Suppressor macrophage treated with lipopolysaccharide for 1 hour (primary cell): ENCODE measurements at places on chromosomes 13 and 19.

- peak; percentile 60 for DNase-seq
Observed at GRCh38 chr13:114339857-114340534, 25.7 kb downstream of the CHAMP1 start.

- no peak for DNase-seq
Observed at GRCh38 chr13:113664751-113665596, 2.0 kb upstream of the GRK1 start.

DNA sequence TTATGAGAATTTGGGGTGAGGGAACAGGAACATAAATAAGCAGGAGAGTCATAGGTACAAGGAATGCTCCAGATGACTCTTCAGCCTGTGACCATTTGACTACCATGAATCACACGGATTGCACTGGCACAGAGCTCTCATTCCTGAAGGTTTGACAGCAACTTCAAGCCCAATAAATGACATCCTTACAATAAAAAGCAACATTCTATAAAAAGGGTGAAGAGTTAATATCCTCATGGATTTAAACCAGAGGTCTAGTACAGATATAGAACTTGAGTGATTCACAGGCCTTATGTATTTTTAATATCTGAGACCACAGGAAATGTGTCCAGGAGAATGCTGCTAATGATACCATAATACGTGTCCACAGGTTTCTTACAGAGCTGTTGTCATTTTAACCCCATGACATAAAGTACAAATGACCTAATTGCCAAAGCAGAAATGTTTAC is 158.1 kb downstream of the IRS2 start:
- DNase-seq: no peak

DNA sequence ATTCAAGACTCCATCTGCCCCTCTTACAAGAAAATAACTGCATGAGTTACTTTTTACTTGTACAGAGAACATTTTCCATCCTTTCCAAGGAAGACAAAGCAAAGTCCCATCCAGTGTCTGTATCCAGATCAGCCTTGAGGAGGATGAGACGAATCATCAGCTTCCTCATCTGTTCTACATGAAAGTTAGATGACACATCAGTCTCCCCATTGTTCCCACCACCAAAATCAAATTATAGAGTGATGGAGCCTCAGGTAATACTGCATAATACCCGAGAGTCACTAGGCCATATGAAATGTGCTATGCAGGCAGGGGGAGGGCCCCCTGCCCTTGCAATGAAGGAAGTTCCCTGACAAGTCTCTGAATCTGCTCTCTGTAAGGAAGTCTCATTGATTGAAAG is 1244.6 kb upstream of the SLC10A2 start:
- DNase-seq: no peak

DNA sequence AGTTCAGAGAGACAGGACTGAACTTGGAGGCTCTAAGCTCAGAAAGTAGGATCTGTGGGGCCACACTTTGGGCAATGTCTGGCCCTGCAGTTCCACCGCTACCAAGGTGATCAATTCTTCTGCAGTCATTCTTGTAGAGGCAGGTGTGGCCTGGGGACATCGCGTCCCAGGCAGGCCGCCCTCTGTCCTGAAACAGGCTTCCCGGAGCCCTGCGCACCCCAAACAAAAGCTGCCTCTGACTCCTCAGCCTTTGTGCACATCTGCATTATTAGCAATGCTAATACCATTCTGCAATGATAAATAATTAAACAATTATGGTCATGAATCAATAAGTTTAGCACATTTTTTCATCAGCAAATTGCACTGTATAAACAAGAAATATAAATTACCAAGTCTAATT is 160.2 kb downstream of the URI1 start:
- no peak for DNase-seq

DNA sequence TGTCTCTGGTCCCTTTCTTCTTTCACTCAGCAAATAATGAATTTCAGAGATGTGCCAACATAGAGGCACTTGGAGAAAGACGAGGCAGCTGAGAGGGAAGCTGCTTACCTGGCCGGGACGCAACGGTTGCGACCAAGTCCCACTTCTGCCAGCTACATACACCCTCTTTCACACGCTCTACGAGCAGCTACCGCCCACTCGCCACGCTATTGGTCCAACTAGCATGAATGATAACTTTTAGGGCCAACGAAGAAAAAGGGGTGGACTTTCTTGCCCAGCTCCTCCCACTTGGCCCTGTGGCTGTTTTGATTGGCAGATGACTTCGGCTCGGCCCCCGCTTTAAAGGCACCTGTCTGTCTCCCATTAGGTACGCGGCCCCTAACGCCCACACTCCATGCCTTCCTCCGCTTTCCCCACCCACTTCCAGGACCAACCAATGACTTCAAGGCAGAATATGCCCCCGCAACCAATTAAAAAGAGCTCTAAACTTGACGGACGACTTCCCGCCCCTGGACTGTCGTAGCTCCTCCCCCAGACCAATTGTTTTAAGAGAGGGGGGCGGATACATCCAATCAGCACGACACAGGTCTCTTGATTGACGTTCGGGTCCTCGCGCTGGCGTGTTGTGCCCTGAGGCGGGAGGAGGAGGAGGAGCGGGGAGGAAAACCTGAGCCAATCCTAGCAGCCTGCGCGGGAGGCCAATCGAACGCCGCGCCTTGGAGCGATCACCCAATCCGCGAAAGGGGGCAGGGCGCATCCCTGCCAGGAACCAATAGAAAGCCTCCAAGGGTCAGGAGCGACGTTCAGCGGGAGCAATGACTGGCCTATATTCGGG is 481 bp upstream of the CNOT3 start:
- DNase-seq: peak; percentile 100

DNA sequence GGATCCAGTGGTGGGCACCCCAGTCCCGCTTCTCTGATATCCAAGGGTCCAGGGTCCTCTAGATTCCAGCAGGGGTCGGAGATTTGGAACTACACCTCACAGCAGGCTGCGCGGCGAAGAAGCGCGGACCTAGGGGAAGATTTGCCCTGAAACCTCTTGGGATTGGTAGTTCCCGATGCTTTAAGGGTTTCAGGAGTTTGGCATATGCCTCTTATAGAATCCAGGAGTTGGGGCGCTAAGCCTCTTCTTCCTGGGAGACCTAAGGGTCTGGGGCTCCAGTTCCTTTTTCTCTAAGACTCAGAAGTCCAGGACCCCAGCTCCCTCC is 349 bp downstream of the BCL2L12 start:
- no peak for DNase-seq

DNA sequence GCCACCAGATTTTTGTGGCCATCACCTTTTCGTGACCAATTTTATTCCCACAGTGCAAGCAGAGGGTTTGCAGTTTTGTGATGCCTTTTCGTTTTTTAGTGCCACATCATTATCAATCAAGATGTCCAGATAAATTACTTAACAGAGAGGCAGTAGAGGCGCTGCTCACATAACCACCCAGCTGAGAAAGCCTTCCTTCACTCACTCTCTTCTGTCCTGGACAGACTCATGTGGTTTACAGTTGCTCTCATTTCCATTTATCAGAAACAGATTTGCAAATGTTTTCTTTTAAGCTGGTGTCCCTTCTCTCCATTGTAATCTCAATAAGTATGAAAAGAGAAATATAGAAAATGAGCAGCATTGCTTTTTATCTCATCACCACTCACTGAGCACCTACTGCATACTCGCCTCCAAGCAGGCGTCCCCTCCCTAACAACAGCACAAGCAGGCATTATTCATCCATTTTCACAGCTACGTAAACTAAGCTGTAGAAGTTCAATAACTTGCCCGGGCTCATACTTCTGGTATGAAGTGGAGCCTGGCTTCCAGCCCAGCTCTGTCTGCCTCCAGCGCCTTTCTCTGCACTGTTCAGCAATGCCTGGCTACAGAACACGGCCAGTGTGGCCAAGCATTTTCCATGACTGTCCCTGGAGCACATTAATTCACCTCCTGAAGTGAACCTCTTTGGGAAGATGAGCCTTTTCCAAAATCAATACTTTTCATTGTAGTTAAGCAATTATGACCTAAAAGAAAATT is 34.6 kb upstream of the KATNAL1 start:
- no peak for DNase-seq

DNA sequence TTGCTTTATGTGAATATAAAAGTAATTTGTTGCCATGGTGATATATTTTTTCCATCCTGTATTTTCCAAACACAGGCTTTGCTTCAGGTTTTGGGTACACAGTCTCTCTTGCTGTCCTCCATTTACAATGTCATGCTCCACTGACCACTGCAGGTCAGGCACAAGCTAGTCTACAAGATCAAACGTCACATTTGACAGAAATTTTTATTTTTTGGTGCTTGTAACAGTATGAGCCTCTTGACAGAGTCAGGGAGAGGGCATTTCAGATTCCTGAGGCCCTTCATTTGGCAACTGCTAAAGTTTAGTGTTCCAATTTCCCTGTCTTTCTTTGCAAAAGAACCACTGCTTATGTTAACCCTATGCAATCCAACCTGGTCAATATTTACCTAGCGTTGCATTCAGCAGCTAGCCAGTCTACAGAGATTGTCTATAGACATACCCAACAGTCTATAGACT is 175.0 kb downstream of the RFC3 start:
- no peak for DNase-seq

DNA sequence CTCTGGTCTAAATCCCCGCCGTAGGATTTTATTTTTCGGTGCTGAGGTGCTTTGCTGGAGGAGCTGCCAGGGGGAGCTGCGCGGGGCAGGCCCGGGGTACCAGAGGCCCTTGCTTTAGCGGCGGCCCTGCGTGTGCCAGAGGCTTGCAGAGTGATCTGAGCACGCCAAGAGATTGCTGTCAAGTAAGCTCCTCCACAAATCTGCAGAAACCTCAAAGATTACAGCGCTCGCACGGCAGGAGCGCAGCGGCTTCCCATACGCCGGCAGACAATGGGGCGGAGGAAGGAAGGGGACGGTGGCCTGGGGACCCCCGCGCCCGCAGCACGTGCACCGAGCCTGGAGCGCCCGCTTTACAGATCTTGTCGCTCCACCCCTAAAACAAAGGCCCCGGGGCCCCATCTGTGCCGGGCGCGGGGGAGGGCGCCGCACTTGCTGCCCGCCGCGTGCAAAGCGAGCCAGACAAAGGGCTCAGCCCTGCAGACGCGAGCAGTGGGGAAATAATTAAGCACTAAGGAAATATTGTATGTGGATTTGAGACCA is 9.1 kb upstream of the C19orf12 start:
- no peak for DNase-seq

- DNase-seq: no peak
Observed at GRCh38 chr13:50898338-50898737, 11.3 kb upstream of the RNASEH2B start.

DNA sequence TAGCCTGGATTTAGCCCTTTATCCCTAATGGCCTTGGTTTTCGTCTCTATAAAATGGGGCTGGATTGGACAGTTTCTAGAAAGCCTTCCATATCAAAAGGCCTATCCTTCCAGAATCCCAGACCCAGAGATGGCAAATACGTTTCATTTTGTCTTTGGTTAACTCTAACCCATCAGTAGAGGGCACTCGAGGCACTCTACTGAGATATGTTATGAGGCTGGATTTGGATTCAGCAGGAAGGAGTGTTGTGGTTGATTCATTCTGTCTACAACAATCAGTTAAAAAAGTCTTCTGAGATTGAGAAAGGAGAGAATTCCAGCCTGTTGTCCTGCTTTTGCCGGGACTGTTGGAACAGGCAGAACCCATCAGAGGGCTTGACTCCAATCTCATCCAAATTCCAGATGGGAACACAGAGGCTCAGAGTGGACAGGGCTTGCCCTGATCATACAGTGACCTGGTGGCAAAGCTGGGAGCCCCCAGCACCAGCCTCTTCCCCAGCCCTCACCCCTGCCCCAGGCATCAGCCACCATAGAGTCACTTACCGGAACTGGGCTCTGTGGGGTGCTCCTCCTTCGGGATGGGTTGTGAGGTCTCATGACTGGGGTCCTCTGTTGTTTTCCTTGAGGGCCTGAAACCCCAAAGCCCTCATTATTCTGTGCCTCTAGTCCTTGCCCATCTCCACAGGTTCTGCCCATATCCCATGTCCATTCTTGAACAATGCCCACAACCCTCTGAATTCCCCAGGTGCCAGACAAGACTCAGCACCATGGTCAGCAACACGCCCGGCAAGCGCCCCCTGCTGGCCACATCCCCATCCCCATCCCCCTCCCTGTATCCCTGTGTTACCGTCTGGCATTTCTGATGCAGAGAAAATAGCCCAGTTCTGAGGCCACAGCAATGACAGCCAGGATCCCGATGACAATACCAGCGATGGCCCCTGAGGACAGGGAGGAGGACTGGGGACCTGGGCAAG is 12.3 kb upstream of the ZNF180 start:
- peak; percentile 27 for DNase-seq

GRCh38 chr19:20080656-20081055 is 2.9 kb downstream of the ZNF90 start:
- no peak for DNase-seq

GRCh38 chr13:46041419-46041839 is 11.1 kb downstream of the ZC3H13 start:
- DNase-seq: no peak

- peak; percentile 39 for DNase-seq
Observed at GRCh38 chr19:3573162-3573857, 566 bp downstream of the HMG20B start.

DNA sequence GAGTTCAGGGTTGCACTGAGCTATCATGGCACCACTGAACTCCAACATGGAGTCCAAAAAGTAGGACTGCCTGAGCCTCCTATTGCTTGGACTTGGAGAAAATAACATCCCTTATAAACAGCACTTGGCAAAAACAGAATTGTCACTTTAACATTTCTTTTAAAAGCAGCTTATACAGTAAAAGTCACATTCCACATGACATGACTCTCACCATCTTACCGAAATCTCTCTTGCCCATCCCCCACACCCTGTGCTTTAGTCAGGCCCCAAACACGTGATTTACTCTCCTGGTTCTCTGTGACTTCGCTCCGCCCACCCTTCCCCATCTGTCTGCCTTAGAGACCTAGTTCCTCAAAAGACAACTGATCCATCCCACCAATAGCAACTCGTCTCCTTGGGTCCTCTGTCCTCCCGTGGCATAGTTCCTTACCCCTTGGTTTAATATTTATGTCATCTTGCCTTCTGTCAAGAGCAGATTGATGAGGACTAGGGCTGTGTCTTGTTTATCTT is 4.6 kb downstream of the SAFB start:
- DNase-seq: peak; percentile 96

DNA sequence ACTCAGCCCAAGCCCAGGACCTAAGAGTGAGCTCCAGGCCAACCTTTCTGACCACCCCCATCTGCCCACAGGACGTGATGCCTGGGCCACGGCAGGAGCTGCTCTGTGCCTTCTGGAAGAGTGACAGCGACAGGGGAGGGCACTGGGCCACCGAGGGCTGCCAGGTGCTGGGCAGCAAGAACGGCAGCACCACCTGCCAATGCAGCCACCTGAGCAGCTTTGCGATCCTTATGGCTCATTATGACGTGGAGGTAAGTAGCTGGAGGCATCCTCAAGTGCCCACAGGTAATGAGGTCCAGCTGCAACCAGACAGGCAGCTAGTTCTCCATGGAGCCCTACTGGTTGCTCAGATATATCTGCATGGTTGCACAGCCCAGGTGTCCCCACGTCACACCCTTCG is 14.8 kb downstream of the DDX39A start:
- DNase-seq: no peak
